ENCODE measurements at places on chromosomes 16 and 17. TPM values are rescaled to one million over a fixed set of nuclear protein-coding genes. Genes with fewer than 3 reads are reported as not detected.

DNA sequence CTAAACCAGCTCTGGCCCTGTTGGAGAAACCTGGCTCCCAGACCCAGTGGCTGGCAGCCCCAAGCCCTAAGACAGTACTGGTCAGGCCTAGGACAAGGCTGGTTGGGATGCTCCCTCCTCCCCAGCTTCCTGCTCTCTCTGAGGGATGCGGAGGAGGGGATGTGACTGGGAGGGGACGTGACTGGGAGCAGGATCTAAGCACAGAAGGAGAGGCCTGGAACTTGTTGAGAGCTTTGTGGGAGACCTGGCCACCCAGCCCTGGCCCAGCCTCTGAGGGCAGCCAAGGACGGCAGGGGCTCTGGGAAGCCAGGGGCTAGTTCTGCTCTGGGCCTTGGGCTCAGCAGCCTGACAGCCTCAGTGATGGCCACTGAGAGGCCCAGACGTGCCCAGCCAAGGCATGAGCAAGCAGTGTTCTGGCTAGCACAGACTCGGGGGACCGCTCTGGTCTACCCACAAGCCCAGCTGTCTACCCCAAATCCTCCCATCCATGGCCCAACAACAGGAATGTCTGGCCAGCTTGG is 22.8 kb downstream of the ATP6V0D1 start:
- H3K27me3 ChIP-seq: no peaks in the 10 kb centered on the region
- peaks cover 2% of the 10 kb centered on the region for H3K36me3 ChIP-seq
- H3K4me3 ChIP-seq: no peak overlapping the region
- peaks cover 8% of the 10 kb centered on the region for H3K4me1 ChIP-seq
- DNase-seq: no peak

DNA sequence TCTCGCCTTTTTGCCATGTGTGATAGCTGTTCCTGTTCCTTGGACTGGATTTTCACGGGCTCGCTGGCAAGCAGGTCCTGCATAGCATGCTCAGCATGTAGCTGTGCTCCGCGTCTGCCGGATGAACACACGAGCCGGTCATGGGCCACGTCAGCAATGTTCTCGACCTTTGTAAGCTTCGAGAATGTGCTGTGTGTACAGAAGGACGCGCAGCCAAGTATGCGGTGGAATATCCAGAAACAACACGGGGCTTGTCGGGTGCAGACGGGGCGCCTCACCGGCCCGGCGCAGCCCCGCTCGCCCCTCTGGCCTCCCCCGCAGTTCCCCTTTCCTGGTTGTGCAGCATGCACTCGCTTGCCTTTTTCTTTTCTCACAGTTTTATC is 42.2 kb downstream of the RPTOR start:
- peaks cover 1% of the 10 kb centered on the region for H3K36me3 ChIP-seq
- no peak overlapping the region for H3K27ac ChIP-seq
- H3K27me3 ChIP-seq: no peaks in the 10 kb centered on the region
- no peak overlapping the region for H3K4me3 ChIP-seq

DNA sequence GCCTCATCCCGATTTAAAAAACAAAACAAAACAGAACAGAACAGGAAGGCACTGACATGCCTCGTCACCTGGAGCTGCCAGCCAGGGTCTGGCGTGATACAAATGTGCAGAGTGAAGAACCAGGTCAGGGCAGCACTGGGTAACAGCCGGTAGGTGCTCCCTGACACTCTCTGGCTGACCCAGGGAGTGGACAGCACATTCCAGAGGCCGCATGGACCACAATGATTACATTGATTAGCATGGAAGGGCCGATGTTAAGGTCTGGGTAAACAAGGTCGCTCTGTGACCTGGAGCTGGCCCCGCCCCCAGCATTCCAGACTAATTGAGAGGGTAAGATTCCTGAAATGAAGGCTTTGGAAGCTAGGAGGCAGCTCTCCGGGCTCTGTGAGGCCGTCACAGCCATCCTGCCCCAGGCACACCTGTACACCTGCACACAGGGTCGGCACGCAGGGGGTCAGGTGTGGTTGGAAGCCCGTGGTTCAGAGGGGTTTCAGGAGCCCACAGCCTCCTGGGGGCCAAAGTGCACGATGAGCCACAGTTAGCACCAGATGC is 21.4 kb downstream of the PIEZO1 start:
- H3K4me1 ChIP-seq: peaks cover 16% of the 10 kb centered on the region
- H3K27me3 ChIP-seq: no peaks in the 10 kb centered on the region
- no peak for DNase-seq
- H3K27ac ChIP-seq: no peak overlapping the region
- H3K36me3 ChIP-seq: no peaks in the 10 kb centered on the region

- no peaks in the 10 kb centered on the region for H3K36me3 ChIP-seq
- H3K27ac ChIP-seq: peak overlapping the region; percentile 71
- peak; percentile 60 for DNase-seq
- no peak overlapping the region for H3K4me3 ChIP-seq
- H3K4me1 ChIP-seq: peaks cover 15% of the 10 kb centered on the region
- H3K27me3 ChIP-seq: no peaks in the 10 kb centered on the region
Observed at GRCh38 chr17:28953444-28954118, 2.3 kb upstream of the PHF12 start.

DNA sequence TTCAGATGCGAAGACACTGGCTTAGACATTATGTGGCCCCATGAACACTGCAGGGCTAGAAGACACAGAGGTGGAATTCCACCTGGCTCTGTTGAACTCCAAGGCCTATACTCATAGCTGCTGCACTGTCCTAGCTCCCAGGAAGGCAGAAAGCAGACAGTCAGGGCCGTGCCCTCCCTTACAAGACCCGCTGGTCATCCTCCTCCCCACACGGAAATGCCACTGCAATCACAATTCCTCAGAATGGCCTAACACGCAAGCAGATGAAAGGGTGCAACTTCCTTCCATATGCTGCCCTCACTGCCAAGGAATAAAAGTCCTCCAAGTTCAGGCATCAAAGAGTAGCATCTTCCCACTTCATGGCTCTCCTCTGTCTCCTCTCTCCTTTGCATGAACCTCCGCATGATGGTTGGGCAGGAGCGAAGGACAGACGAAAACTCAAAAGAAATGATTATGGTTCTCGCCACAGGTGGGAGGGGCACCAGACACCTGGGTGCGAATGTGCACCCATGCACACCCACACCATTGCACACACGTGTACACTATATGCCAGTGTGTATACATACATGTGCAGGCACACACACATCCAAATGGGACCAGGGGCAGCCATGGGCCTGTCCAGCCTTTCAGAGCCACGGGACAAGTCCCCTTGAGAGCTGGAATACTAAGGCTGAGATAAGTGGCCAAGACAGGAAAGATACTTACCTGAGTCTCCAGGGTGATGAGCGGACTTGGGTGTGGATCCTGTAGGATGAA is 113.3 kb downstream of the XYLT1 start:
- no peaks in the 10 kb centered on the region for H3K27me3 ChIP-seq
- peaks cover 23% of the 10 kb centered on the region for H3K4me1 ChIP-seq
- H3K36me3 ChIP-seq: no peaks in the 10 kb centered on the region
- DNase-seq: no peak

- no peak overlapping the region for H3K4me3 ChIP-seq
- DNase-seq: no peak
- H3K36me3 ChIP-seq: no peaks in the 10 kb centered on the region
- no peak overlapping the region for H3K27ac ChIP-seq
- H3K27me3 ChIP-seq: no peaks in the 10 kb centered on the region
Observed at GRCh38 chr17:41559548-41559947, 12.3 kb downstream of the KRT9 start.

DNA sequence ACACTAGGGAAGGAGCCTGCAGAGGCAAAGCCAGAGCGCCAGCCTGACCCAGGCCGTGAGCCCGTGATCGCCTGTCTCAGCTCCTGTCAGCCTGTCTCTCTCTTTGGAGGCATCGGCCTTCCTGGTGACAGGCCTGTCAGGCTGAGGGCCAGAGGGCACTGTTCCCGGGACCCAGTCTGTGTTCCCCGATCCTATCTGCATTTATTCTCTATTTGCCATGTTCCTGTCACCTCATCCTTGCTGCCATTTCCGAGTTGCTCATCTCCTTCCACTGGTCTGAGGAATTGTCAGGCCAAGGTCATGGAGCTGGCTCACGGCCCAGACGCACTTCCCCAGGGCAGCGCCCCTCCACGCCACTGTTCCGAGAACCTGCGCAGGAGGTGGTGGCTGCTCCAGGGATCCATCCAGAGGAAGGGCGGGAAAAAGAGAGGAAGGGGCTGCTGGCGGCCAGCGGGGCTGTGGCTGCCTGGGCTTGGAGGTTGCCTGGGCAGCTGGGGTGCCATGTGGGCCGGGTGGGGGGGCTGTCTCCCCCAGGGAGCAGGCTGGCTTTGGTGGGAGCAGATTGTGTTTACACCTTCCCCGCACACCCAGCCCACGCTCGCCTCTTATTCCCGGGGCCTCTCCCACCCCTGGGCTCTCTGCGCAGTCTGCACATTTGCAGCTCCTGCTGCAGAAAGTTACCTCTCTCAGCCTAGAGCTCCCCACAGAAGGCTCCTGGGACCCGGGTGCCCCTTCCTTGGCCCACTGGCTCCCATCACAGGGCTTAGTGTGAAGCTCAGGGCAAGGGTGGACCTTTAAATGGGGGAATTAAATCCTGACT is 4.9 kb downstream of the PRCD start:
- no peak for DNase-seq
- peak overlapping the region; percentile 46 for H3K27ac ChIP-seq
- H3K36me3 ChIP-seq: no peaks in the 10 kb centered on the region
- no peak overlapping the region for H3K4me3 ChIP-seq

DNA sequence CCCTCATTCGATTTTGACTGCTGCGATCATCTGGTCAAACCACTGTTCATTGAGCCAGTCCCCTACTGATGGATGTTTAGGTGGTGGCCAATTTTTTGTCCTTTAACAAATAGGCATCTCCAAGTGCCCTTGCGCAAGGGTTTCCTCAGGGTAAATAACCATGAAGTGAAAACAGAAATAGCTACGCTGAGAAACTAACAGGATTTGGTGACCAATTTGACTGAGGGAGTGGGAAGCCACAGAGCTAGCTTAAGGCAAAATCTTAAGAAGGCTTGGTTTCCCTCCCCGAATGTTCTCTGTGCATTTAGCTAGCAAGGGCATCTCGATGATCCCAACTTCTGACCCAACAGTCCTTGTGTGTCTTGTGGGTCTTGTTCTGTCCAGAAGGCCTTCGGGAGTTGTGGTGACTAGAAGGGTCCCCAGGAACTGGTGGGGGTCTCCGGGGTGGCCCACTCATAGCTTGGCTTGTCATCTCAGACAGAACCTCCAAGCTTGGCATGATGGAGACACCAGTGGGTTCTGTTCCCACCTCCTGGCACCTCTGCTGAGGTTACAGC is 117.2 kb downstream of the SOCS1 start:
- no peak overlapping the region for H3K4me3 ChIP-seq
- H3K36me3 ChIP-seq: peaks cover 18% of the 10 kb centered on the region
- peaks cover 14% of the 10 kb centered on the region for H3K4me1 ChIP-seq
- H3K27ac ChIP-seq: no peak overlapping the region

- no peaks in the 10 kb centered on the region for H3K36me3 ChIP-seq
- DNase-seq: no peak
- H3K27me3 ChIP-seq: no peaks in the 10 kb centered on the region
- H3K4me1 ChIP-seq: peaks cover 25% of the 10 kb centered on the region
Observed at GRCh38 chr17:29867643-29868181, 62.3 kb downstream of the SSH2 start.

GRCh38 chr17:15465045-15465701 is 2.2 kb downstream of the CDRT4 start:
- no peak for DNase-seq
- H3K27me3 ChIP-seq: no peaks in the 10 kb centered on the region
- no peak overlapping the region for H3K27ac ChIP-seq
- H3K36me3 ChIP-seq: no peaks in the 10 kb centered on the region
- H3K4me3 ChIP-seq: no peak overlapping the region

The CCL11 gene
- 3.9 TPM for total RNA-seq

- no peaks in the 10 kb centered on the region for H3K4me1 ChIP-seq
- H3K27me3 ChIP-seq: no peaks in the 10 kb centered on the region
- no peak for DNase-seq
- no peak overlapping the region for H3K4me3 ChIP-seq
Observed at GRCh38 chr16:53232826-53233529, 178.2 kb downstream of the CHD9 start.

GRCh38 chr17:16817201-16817600 is 127.2 kb downstream of the CCDC144A start:
- DNase-seq: no peak
- no peaks in the 10 kb centered on the region for H3K36me3 ChIP-seq
- no peaks in the 10 kb centered on the region for H3K27me3 ChIP-seq
- no peak overlapping the region for H3K27ac ChIP-seq
- peaks cover 24% of the 10 kb centered on the region for H3K4me1 ChIP-seq
- H3K4me3 ChIP-seq: no peak overlapping the region

DNA sequence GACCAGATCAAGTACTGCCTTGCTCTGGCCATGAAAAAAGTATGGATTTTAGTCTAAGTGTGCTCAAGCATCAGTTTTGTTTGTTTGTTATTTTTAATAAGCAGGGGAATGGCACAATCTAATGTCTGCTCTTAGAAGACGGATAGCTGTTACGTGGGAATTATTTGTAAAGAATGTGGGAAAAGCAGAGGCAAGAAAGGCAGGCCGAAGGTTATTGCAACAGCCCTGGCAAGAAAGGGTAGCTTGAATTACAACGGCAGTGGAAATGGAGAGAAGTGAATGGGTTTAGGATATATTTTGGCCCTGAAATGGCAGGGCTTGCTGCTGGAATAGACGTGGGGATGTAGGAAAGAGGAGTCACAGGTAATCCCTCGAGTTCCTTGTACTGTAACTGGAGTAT is 987 bp upstream of the HASPIN start:
- no peaks in the 10 kb centered on the region for H3K27me3 ChIP-seq
- DNase-seq: no peak
- no peaks in the 10 kb centered on the region for H3K36me3 ChIP-seq
- H3K27ac ChIP-seq: peak overlapping the region; percentile 87

- DNase-seq: no peak
- no peak within 1 kb of the TSS for H3K27ac ChIP-seq
- H3K36me3 ChIP-seq: no peaks in the 10 kb centered on the region
- H3K4me3 ChIP-seq: peak within 1 kb of the TSS; percentile 50
- peaks cover 35% of the 10 kb centered on the region for H3K27me3 ChIP-seq
Observed at GRCh38 chr16:71626018-71626857, at the start of gene MARVELD3. TSS of gene MARVELD3 (plus strand) at chr16:71626184. CDS start at chr16:71626230, 46 bp downstream.

GRCh38 chr16:85222155-85222863 is 110.0 kb upstream of the CIBAR2 start:
- no peaks in the 10 kb centered on the region for H3K27me3 ChIP-seq
- peaks cover 17% of the 10 kb centered on the region for H3K4me1 ChIP-seq
- H3K27ac ChIP-seq: no peak overlapping the region
- DNase-seq: no peak

- no peak overlapping the region for H3K27ac ChIP-seq
- H3K27me3 ChIP-seq: no peaks in the 10 kb centered on the region
- no peaks in the 10 kb centered on the region for H3K4me1 ChIP-seq
- DNase-seq: no peak
- no peaks in the 10 kb centered on the region for H3K36me3 ChIP-seq
Observed at GRCh38 chr17:12680407-12680897, 14.8 kb downstream of the MYOCD start.

DNA sequence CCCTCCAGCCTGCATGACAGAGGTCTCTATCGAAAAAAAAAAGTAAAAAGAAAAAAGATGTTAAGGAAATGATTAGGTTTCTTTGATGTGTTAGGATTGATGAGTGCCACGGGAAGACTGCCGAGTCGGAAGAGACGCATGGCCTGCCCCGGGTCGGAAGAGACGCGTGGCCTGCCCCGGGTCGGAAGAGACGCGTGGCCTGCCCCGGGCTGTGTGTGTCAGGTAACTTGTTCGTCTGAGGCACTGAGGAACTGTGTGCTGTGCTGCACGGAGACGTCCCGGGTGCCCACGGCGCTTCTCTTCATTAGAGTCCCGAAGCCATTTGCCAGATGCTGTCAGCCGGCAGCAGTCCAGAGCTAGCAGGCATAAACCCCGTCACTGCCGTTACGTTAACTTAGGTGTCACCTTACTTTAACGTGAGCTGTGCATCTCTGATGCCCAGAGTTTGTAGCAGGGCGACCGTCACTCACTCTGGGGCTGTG is 40.5 kb upstream of the FASN start:
- no peak for DNase-seq
- no peaks in the 10 kb centered on the region for H3K4me1 ChIP-seq
- H3K36me3 ChIP-seq: peaks cover 12% of the 10 kb centered on the region
